A549 treated with ZK216348 at 1 μM for 4 hours (cell line): ENCODE measurements at places on chromosomes 5 and 9. TPM values are rescaled to one million over a fixed set of nuclear protein-coding genes. Genes with fewer than 3 reads are reported as not detected.

The GFRA3 gene
- 0.11 TPM in 1 of 5 replicates, not detected in the others for total RNA-seq

The OR1Q1 gene
- 0.15 TPM in 1 of 5 replicates, not detected in the others for total RNA-seq

The RGMB gene
- total RNA-seq: 4.8 to 8.1 TPM (median 7.4 TPM) in 5 replicates

The HAPLN1 gene
- total RNA-seq: not detected in 5 replicates

The CAPSL gene
- not detected in 5 replicates for total RNA-seq

The RFX3 gene
- 0.98 to 2.8 TPM (median 1.6 TPM) in 5 replicates for total RNA-seq

The SVEP1 gene
- 1.3 to 2.1 TPM (median 1.7 TPM) in 5 replicates for total RNA-seq

The ANXA2R gene
- 1.9 to 3.9 TPM (median 3.2 TPM) in 5 replicates for total RNA-seq

The TMEM167A gene
- 59.7 to 80.0 TPM (median 70.0 TPM) in 5 replicates for total RNA-seq

The OCLN gene
- 9.6 to 15.3 TPM (median 10.1 TPM) in 5 replicates for total RNA-seq

The FST gene
- 3.0 to 4.5 TPM (median 4.4 TPM) in 5 replicates for total RNA-seq
